ENCODE measurements at places on chromosomes 6 and 20.

- no peak for DNase-seq
Observed at GRCh38 chr6:148250975-148251685, 91.5 kb upstream of the SASH1 start.

GRCh38 chr6:43776115-43776798 is 6.2 kb downstream of the VEGFA start:
- no peak for DNase-seq

DNA sequence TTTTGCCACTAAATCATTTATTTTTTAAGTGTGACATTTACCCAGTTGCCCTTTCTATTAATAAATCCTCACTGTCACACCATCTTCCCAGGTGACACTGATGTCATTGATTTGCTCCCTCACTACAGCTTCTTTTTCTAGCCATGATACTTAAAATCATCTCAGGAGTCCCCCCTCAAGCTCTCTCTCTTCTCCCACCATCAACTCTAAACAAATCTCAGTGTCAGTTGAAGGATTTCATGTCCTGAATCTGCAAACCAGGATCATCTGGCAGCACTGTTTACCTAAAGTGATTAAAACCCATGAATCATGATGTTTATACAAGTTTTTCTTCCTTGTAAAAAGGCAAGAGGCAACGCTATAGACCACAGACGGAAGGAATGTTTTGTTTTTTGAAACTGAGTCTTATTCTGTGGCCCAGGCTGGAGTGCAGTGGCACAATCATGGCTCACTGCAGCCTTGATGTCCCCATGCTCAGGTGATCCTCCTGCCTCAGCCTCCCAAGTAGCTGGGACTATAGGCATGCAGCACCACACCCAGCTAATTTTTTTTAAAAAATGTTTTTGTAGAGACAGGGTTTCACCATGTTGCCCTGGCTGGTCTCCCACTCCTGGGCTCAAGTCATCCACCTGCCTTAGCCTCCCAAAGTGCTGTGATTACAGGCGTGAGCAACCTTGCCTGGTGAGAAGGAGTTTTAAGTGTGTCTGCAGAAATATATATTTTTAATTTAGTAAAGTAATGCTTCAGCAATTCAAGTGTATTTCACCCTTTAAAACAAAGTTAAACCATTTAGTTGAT is 30.1 kb upstream of the SH3BGRL2 start:
- DNase-seq = no peak

- DNase-seq = no peak
Observed at GRCh38 chr6:146153040-146153758, 124.3 kb downstream of the GRM1 start.

- no peak for DNase-seq
Observed at GRCh38 chr6:141467881-141468280, 664.8 kb upstream of the GJE1 start.

DNA sequence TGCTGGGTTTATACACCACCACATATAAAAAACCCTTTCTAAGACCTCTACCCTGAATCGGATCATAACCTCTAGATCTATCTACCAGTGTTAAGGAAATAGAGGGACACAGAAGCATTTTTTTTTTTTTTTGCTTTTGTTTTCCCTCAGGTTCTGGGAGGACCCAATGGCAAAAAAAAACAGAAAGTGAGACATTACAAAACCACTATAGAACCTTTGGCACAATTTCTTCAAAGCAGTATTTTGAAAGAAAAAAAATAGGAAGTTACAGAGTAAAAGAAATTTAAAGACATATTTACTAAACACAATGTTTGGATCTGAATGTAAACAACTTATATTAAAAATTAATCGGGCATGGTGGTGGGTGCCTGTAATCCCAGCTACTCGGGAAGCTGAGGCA is 1258.7 kb upstream of the GJE1 start:
- no peak for DNase-seq

GRCh38 chr6:136947037-136947436 is 24.9 kb downstream of the SLC35D3 start:
- DNase-seq = no peak

DNA sequence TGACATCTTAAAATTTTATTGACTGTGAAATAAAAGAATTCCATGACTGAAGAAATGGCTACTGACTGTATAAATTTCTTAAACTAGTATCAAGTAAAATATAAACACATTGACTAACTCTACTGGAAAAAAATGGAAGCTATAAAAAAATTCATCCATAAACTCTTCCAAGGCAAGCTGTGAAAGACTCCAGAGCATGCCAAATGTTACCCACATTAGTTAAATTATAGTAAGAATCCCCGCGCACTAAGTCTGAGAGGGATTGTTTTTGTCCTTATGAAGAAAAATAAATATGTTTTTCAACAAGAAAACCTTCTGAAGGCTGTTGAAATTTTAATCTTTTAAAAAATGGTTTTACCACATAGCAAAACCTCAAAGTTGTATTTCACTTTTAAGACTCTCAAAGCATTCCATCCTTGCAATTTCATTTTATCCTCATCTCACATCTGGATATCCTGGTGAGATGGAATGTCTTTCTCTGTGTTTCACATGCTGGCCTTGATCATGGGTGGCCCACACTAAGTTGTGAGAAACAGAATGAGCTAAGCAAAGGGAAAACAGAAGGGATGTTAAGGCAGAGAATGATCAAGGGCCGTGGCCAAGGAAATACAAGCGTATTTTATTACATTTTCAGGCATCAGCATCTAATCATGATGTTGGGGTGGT is 732.5 kb downstream of the KIF16B start:
- DNase-seq = no peak

Data from retinal pigment epithelial cell (primary cell).